ENCODE measurements at places on chromosomes 2 and 18.
A peak's percentile ranks its signal among the peaks of the same experiment; 100 is the strongest.

DNA sequence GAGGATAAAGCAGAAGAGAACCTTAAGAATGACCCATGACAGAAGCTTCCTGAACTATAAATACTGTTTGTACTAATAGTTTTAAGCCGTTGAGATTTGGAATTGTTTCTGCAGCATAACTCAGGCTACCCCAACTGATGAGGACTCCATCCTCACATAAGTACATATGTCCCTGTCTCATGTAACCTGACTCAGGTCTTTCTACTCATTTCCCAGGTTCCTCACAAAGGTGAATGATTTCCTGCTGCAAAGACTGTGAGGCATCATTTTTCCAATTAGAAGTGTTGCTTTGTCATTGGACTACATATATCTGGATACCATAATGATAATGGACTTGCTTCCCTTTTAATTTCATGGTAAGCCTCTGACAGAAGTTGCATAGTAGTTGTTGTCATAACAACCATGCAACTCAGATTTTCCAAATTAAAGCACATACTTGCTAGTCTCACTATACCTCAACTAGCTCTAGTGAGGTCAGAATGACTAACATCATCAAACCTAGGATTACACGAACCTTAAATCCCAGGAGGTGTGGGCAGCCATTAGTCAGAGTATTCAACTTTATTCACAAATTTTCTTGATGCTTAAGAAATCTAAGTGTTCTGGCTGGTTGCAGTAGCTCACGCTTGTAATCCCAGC, 38.0 kb upstream of the NEDD4L start:
- DNase-seq = no peak

GRCh38 chr2:23432531-23432930, 47.6 kb downstream of the KLHL29 start:
- DNase-seq = no peak

DNA sequence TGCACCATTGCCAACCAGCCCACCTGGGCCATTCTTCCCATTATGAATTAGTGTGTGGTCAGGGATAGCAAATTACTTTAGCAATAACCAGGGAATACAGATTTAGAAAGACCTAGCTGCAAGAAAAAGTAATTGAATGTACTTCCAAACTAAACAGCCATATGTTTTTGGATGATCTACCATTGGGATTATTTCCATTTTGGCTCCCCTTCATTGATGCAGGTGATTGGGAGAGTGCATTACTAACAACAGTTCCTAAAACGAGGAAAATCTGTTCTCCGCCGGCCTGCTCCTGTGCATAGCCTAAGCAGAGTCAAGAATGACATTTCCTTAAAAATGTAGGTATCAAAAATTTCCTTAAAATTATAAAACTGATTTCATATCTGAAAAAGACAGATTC, 58.5 kb downstream of the MAIP1 start:
- no peak for DNase-seq

- peak; percentile 18 for DNase-seq
These were observed 22.0 kb downstream of the HYCC2 start for GRCh38 chr2:201049455-201049854.

DNA sequence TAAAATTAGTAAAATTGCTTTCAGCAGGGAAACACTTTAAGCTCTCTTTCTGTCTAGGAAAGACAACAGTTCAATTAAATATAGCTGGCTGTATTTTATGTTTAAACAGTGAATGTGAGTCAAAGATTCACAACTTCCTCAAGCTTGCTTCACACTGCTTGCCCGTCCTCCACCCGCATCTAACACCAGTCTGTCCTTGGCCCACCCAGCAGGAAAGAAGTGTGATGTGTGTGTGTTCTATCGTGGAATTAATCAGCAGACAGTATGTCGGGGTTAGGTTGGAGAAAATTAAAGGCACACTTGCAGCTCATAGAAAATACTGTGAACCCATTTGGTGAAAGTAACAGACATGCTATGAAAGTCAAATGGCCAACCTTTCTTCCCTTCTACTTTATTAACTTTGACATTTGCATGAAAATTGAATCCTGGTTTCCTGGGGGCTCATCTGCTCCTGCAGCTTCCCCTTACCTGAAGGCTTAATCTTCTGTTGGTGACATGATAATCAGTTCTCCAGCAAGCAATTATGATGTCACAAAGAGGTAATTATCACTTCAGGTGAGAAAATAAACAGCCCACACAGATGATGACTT, 182.0 kb downstream of the UXS1 start:
- no peak for DNase-seq

DNA sequence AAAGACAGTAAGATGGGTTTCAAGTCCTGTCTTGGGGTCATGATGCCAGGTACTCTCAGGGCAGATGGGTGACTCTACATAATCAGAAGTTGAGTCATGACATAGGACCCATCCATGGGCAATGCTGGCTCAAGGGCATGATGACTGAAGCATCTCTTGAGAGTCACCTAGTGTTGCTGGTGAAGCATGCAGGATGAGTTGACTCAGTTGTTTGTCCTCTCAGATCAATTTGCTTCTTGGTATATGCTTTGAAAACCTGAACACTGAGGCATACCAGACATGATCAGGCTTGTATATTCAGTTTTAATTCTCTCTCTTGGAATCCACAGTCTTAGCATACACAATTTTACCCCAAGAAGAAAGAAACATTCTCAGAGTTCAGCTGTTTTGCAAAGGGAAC, 658.9 kb upstream of the NXPH2 start:
- DNase-seq = no peak

DNA sequence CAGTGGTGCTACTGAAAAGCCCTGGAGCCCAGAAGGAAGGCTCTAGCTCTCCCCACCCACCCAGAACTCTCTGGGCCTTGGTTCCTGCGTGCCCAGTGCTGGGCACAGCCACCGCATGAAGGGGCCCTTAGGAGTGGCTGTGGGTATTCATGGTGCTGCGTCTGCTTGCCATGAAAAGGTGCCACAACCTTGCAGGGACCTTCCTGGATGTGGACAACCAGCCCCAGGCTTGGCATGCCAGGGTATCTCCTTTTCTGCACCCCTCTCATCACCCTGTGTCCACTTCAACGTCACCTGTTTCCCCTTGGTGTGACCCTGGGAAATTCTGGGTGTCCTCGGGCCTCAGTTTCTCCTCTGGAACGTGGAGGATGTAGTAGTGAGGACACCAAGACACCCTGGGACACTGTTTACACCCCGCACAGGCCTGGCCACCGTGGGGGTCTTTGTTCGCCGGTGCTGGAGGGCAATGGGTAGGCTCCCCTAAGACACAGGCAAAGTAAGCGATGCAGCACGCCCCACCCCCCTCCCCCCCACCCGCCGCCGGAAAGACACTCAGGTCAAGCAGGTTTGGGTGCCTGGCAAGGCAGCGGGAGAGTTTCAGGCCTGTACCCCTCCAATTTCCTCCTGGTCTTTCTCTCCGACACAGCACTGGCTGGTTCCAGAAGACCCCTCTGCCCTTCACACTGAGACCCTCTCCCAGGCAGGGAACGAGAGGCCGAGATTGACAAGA, 34.8 kb upstream of the TAF1B start:
- DNase-seq = no peak

GRCh38 chr18:572091-572830, 7.9 kb upstream of the CETN1 start:
- DNase-seq = no peak

DNA sequence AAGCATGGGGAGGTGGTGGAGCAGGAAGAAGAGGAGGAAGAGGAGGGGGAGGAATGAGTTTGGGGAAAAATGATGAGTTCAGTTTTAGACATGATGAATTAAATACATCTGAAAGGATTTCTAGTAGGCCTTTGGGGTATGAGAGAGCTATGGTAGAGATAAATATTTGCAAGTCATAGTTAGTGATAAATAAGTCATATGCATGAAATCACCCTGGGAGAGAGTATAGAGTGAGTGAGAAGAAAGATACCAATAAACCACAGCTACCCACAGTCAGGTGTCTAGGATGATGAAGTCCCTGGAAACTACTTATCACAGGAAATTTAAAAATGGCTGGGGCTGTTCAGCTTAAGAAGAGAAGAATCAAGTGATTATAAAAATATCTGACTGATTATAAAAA, 240.5 kb downstream of the RDH14 start:
- DNase-seq = no peak

DNA sequence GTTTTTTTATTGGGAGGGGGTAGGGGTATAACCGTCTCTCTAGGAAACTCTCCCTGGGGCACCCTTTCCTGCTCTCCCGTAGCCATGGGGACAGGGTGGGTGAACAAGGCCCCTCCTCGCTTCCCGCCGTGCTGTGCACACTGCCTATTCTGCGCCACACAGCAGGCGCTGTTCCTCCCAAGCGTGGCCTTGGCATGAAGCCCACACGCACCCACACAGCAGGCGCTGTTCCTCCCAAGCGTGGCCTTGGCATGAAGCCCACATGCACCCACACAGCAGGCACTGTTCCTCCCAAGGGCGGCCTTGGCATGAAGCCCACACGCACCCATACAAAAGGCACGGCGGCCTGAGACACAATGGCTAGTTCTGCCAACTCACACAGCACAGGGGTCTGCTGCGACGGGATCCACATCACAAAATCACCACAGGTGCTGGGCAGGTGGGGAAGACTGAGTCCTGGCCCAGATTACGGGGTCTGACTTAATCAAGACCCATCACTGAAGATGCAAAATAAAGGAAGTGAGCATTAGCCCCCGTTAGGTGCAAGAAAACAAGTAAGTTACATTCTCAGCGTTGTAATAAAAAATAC, 46.6 kb upstream of the TPO start:
- no peak for DNase-seq

DNA sequence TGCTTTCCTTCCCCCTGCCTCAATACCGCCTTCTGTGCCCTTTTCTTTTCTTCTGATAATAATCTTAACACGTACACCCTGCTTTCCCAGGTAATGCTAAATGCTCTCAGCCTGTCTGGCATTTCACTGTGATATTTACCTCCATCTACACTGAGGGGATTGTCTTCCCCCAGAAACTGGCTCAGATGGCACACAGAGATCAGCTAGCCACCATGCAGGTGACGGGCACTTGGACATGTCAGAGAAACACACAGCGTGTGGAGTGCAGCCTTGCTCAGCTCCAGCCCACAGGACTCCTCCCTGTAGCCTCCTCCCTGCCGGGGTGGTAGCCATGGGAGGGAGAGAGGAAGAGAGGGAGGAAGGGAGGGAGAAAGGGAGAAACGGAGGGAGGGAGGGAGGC, 131.2 kb downstream of the EIPR1 start:
- DNase-seq = no peak

DNA sequence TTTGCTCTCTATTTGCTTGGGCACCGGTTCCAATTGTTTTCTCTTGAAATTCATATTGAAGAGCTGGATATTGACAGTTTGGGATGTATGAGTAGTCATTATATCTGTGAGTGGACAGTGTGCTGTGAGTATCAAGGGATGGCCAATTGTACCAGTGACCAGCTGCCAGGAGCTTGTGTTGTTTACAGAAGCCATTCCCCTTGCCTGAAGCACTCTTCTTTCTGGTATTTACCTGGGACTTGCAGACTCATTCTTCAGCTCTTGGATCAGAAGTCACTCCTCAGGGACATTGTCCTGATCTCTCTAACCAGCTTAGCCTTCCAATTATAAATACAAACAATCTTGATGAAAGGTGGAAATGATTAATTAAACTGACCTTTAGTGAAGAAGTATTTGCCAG, 438.3 kb upstream of the LRATD1 start:
- DNase-seq = no peak

DNA sequence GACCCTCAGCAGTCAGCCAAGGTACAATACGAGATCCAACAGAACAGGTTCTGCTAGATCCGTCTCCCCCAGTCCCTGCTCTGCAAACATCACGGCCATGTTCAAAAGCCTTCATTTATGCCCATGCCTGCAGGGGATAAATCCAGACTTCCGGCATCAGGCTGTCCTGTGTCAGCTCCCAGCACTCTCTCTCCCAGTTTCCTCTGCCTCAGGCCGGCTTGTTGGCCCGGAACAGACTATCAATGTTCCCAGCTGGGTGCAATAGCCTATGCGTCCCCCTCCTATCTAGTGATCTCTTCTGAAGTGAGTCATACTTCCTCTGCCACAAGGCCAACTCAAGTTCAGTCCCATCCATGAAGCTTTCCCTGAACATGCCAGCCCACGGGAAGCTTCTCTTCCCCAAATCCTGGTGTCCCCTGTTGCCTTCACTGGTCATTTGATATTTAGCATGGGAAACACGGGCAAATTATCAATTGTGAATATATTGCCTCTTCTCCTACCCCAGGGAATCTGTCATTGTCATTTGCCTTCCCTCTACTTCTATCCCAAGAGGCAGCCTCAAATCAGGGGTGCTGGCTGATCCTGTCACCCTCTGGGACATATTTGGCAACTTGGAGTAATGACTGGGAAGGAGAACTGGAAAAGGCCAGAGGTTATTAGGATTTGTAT, 51.1 kb downstream of the CAPN13 start:
- DNase-seq = peak; percentile 52
